Left cardiac atrium (tissue), 4 donors: ENCODE measurements at places on chromosomes 13 and 19. TPM values are rescaled to one million over a fixed set of nuclear protein-coding genes. Genes with fewer than 3 reads are reported as not detected.
A peak's percentile ranks its signal among the peaks of the same experiment; 100 is the strongest.

CABP5 gene
- total RNA-seq, result not detected

MIA gene
- 1.8 TPM for total RNA-seq

- DNase-seq, result no peak
Observed at GRCh38 chr13:55661505-55661904, 1479.2 kb upstream of the PRR20A start.

DNA sequence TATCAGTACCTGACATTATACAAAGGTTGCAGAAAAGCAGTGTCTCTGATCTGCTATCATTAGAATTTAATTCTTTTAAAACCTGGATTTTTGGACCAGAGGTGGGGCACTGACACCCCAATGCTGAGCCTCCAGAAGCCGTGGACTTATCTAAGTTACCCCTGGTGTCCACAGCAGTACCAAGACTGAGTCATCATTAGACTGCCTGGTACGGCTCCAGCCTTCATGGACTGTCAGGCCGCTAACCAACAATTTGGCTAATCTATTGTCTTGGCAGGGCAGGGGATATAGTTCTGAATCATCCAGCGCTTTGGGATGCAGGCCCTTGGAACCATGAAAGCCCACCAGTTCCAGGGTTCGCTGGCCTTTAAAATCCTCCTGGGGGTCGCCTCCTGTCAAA lies 78.3 kb downstream of the TSHZ3 start:
- DNase-seq, result peak; percentile 50

ZSCAN18 gene
- 54.0 TPM for total RNA-seq

FUT2 gene
- total RNA-seq, result not detected

GRCh38 chr13:44259045-44260027 lies 114.3 kb upstream of the SERP2 start:
- peak; percentile 42 for DNase-seq

ADGRE1 gene
- total RNA-seq, result 0.31 TPM

DNA sequence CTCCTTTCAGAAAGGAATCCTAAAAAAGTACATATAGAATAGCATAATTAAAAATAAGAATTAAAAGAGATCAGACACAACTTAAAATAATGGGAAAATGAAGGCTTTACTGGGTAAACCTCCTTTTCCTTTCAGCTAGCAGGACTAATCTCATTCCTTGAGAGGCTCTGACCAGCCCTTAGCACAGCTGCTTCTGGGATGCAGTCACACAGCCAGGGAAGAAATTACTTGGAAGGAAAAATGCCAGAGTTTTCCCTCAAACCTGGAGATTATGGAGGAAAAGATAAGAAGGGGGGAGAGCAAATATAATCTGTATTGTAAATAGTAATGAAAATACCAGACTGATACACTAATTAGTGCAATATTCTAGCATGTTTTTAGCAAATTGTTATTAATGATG lies 91.8 kb downstream of the LRCH1 start:
- no peak for DNase-seq

GRCh38 chr13:110566171-110566570 lies 4.6 kb upstream of the RAB20 start:
- no peak for DNase-seq

- no peak for DNase-seq
Observed at GRCh38 chr13:67229481-67230403, at the start of gene PCDH9. PCDH9 (minus strand) TSS chr13:67230336; CDS start chr13:67228440, 1,896 bp downstream.

- peak; percentile 79 for DNase-seq
Observed at GRCh38 chr19:6233827-6234511, 45.8 kb downstream of the MLLT1 start.

- DNase-seq, result peak; percentile 91
Observed at GRCh38 chr19:54162241-54162805, 2.8 kb upstream of the LENG1 start.

PPFIA3 gene
- 6.7 TPM for total RNA-seq

EXOSC5 gene
- total RNA-seq, result 8.1 TPM

GRCh38 chr19:3506384-3507340 lies 551 bp downstream of the FZR1 start:
- DNase-seq, result peak; percentile 48

NCR1 gene
- total RNA-seq, result not detected

ARL11 gene
- 0.44 TPM for total RNA-seq

IRGQ gene
- 27.8 TPM for total RNA-seq

DNA sequence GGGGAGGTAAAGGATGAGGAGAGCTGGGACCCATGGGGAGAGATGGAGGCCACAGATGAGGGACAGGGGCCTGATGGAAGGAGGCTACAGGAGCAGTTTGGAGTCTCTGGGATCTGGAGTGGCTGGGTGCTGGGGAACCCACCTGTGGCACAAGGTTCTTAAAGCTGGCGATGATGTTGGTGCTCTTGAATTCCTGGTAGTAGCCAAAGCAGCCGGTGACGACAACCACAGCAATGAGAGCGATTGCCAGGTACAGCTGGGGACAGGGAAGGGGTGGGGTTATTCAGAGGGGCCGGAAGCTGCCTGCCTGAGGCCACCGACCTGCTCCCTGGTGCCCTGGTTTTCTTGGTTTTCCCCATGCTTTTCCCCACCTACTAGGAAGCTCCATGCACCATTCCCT lies 2.8 kb downstream of the ATP4A start:
- no peak for DNase-seq

ANGPTL8 gene
- 20.3 TPM for total RNA-seq

HIPK4 gene
- 0.09 TPM for total RNA-seq

- no peak for DNase-seq
Observed at GRCh38 chr19:2834294-2834871, 6.9 kb upstream of the ZNF555 start.

GRCh38 chr13:63614874-63615612 lies 2199.4 kb upstream of the PCDH20 start:
- no peak for DNase-seq

GRCh38 chr13:46628622-46629365 lies 75.8 kb downstream of the LRCH1 start:
- no peak for DNase-seq

SIGLEC14 gene
- 4.2 TPM for total RNA-seq
